Activated CD8-positive, alpha-beta T cell treated with anti-CD3 and anti-CD28 coated beads for 36 hours (primary cell): ENCODE measurements at places on chromosomes 16 and 17.

DNA sequence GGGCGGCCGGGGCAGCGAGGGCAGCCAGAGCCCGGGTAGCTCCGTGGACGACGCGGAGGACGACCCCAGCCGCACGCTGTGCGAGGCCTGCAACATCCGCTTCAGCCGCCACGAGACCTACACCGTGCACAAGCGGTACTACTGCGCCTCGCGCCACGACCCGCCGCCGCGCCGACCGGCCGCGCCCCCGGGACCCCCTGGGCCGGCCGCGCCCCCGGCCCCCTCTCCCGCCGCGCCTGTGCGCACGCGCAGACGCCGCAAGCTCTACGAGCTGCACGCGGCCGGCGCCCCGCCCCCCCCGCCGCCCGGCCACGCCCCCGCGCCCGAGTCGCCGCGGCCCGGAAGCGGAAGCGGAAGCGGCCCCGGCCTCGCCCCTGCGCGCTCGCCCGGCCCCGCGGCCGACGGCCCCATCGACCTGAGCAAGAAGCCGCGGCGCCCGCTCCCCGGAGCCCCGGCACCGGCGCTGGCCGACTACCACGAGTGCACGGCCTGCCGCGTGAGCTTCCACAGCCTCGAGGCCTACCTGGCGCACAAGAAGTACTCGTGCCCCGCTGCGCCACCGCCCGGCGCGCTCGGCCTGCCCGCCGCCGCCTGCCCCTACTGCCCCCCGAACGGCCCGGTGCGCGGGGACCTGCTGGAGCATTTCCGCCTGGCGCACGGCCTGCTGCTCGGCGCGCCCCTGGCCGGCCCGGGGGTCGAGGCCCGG lies 36.1 kb upstream of the ZC3H18 start:
- DNase-seq: peak; percentile 80

- no peak for DNase-seq
Observed at GRCh38 chr16:75256696-75257343, 5.4 kb upstream of the BCAR1 start.

DNA sequence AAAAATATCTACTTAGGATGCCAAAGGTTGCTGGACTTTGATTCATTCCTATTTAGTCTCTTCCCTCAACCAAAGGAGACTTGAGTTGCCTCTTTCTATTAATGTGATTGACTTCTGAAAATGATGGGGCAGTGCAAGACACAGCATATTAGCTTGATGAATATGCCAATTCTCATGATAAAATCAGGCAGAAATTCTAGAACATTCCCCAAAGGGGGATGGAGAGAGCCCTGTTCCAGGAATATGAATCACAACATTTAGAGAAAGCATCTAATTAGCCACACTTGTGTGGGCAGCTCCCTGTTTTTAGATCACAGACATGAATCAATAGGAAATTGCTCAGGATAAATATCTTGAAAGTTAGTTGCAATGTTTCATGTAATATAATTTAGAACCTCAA lies 584.0 kb upstream of the CDH8 start:
- DNase-seq: no peak

DNA sequence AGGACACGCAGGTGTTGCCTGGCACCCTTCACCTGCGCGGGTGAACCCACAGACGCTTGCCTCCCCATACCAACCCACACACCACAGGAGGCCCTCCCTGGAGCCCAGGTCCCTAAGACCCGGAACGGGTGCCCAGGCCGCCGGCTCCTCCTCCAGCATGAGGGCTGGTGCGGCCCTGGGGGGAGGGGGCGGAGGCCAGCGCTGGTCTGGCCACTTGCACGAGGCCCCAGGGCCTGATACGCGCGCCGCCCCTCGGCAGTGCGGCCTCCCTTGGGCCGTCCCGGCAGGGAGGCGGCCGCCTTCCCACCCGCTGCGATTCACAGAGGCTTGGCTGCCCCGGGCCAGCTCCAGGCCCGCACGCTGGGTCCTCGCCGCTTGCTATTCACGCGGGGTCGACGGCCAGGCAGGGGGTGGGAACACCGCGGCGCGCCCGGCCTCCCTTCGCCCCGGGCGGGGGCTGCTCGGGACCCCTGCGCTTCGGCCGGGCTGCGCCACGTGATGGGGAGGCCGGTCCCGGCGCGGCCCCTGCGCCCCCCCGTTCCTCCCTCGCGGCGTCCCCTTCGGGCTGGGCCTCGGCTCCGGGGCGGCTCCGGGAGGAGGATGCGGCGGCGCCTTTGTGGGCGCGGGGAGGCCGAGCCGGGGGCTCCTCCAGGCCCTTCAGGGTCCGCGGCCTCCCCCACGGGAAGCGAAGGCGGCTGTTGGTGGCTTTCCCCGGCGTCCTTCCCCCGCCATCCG lies 685 bp downstream of the FASN start:
- DNase-seq: peak; percentile 36

GRCh38 chr16:27473101-27473900 lies 71.3 kb downstream of the IL21R start:
- DNase-seq: no peak

DNA sequence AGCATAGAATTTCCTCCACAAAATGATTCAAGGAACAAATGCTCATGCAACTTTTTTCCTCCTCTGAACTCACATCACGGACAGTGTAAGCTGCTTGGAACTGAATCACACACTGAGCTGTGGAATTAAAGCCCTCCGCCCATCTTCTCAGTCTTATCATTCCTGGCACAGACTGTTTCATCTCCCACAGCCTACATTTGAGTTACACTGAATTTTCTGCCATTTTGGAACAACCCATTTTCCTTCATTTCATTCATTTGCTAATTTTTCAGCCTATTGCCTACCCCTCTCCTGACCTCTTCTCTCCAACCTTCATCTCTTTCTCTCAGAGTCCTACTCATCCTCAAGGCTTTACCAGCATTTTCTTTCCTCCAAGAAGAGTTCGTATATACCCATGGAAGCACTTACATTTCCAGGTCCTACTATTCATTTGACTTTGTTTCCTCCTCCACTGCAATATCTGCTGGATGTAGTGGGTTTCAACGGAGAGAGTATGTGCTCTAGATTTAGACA lies 39.1 kb upstream of the TOM1L1 start:
- no peak for DNase-seq

GRCh38 chr17:70295731-70296130 lies 126.4 kb downstream of the KCNJ2 start:
- no peak for DNase-seq

DNA sequence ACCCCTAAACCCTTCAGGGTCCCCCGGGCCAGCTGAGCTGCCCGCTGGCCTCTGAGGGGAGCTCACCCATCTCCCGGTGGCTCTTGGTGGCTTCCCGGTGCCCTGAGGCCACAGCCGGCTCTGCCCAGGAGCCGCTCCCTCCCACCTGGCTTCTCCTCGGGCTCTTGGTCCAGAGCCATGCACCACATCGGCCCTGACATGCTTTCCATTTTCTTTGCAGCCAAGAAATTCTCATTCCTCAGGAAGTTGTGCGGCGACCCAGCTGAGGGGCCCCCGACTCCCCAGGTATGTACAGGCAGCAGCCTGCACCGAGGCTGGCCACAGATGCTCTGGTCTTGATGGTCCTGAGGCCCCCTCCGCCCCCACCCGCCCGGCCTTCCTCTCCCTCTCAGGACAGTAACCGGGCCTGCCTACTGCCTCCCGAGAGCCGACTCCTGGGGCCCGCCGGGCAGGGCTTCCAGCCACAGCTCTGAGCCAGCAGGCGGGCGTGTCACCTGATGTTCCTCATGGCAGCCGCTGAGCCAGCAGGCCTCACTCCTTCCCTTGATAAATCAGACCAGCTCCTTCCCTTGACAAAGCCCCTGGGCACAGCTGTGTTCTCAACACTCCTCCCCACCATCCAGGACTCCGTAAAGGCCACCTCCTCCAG lies 28.4 kb upstream of the ZFPM1 start:
- DNase-seq: no peak

DNA sequence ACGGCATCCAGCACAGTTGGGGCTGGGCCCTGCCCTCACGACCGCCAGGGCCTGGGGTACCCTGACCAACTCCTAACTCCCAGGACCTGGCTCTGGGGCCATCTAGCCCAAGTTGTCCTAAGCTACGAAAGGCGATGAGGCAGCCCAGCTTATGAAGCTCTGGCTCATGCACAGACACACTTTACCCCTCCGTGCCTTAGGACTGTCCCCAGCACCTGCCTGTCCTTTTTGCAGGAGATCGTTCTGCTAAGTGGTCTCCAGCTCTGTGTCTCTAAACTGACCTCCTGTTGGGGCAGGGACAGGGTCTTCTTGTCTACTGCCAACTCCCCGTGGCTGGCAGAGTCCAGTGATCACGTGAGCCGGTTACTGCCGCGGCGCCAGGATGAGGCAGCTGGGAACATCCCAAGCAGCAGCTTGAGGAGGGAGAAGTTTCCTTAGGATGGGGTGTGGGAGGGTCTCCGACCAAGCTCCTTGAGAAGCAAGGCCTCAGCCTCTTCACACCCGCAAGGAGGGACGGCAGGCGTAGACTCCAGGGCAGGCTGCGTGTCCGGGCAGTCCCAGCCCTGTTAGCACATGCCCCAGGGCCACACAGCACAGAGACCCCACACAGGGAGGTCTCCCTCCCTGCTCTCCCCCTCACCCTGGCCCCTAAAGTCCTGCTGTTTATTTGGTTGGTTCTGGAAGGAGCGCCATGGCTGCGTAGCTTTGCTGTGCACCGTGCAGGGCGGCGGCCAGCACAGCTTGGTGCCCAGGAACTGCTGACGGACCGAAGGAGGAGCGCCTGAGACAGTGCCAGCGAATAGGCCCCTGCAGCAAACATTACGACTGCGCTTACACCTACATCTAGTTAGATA lies 16.4 kb upstream of the METRNL start:
- DNase-seq: no peak

DNA sequence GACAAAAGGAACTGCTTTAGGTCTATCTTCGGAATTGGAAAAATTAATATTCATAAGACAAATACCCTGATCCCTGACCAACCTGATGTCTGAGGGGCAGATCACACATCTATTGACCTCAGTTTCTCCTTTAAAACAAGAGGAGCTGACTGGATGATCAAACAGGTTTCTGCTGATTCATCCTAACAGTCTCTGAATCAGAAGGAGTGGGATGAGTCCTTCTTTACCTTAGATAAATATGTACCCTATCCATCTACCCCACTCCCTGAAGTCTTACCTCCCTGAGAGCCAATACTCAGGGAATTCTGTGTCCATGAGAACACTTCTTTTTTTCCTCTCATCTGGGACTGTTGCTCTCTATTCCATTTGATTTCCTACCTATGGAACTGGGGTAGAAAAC lies 80.3 kb upstream of the CRHR1 start:
- no peak for DNase-seq

GRCh38 chr16:85137323-85138072 lies 25.2 kb upstream of the CIBAR2 start:
- no peak for DNase-seq

- DNase-seq: no peak
Observed at GRCh38 chr16:84729716-84730320, 30.0 kb downstream of the USP10 start.

- no peak for DNase-seq
Observed at GRCh38 chr17:28042721-28043291, 329 bp downstream of the NLK start.
